ENCODE measurements at places on chromosomes 4 and X.

DNA sequence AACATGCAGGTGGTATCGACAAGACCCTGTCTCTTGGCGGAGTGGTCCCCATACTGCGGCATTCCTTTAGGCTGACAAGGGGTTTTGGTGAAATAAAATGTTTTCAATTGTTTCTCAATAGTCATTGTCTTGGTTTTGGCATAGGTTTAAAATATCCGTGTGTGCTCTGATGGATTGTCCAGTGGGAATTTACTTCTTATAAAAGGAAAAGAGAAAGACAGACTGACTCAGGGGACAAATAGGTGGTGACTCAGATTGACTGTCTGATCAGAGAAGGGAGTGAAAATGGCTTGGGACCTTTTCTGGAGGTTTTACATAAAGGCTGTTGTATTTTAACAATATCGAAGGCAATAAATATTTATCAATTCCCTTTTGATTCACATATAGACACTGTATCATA lies 129.8 kb downstream of the SORBS2 start:
- no peak for DNase-seq

DNA sequence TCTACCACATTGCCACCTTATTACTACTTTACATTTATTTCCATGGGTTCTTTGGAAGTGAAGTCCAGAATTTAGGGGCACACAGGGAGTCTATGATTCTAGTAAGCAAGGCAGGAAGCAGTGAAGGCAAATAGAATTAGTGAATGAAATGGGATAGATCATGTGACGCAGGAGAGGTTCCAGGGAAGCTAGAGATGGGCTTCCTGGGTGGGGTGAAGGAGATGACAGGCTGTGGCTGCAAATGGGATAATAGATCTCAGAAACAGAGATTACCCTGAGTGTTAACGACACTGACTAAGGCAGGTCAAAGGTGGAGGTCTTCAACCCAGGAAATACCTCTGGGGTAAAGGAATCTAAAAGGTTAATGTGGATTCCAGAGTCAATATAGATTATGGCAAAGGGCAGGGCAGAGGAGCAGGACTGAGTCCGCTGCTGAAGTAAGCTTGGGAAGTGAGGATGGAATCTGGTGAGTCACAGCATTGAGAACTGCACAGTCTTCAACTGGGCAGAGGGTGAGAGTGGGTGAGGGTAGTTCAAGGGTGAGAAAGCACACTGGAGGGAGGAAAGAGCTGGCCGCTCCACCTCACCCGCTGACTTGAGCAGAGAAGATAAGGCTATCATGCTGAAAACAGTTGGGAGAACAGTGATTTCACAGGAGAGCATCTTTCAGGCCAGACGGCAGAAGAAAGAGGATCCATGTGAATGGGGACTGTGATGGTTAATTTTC lies 70.8 kb downstream of the ANXA3 start:
- no peak for DNase-seq

- no peak for DNase-seq
Measured at GRCh38 chr4:152659806-152660205, 20.0 kb downstream of the TMEM154 start.

DNA sequence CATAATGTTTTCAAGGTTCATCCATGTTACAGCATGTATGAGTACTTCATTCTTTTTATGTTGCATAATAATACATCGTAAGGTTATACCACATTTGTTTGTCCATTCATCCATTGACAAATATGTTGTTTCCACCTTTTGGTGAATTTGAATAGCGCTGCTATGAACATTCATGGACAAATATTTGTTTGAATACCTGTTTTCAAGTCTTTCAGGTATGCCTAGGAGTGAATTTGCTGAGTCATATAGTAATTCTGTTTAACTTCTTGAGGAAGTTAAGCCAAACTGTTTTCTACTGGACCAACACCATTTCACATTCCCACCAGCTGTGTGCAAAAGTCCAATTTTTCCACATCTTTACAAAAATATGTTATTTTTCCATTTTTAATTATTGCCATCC lies 31.5 kb downstream of the IRS4 start:
- DNase-seq = no peak

- DNase-seq = no peak
Measured at GRCh38 chrX:34918091-34918736, 24.4 kb upstream of the FAM47B start.

DNA sequence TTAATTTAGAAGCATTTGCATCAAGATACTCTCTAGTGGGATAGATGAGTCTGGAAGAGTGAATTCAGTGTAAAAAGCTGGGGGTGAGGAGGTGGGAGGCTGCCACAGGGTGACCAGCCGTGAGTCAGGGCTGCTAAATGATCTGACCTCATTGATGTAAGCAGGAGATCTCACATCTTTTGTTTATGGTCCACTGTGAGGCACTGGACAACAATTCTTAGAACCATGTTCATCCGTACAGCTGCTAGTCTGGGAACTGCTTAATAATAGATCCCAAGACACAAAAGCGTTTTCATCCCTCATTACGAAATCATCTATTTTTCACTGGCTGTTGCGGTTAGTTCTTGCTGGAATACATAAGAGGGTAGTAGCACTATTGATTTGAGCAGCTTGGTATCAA lies 14.1 kb downstream of the KLF3 start:
- DNase-seq = no peak

- DNase-seq = no peak
Measured at GRCh38 chr4:72390409-72390808, 178.6 kb downstream of the ADAMTS3 start.

DNA sequence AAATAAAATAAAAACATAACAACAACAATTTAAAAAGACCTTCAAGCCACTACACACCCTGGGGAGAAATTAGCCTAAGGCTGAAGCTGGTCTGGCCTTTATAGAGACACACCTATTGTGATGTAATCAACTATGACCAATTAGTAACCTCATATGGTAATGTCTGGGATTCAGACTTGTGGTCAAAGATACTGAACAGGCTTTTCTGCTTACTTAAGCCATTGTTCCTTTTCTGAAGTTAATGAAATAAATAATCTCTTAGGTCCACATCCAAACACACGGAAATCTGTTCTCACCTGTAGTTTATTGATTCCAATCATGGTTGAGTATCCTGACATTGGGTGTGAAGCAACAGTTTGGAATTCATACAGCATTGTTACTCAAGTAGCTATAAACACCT lies 152.5 kb downstream of the PLS3 start:
- no peak for DNase-seq

GRCh38 chr4:38129460-38130227 lies 169.4 kb downstream of the PTTG2 start:
- no peak for DNase-seq

DNA sequence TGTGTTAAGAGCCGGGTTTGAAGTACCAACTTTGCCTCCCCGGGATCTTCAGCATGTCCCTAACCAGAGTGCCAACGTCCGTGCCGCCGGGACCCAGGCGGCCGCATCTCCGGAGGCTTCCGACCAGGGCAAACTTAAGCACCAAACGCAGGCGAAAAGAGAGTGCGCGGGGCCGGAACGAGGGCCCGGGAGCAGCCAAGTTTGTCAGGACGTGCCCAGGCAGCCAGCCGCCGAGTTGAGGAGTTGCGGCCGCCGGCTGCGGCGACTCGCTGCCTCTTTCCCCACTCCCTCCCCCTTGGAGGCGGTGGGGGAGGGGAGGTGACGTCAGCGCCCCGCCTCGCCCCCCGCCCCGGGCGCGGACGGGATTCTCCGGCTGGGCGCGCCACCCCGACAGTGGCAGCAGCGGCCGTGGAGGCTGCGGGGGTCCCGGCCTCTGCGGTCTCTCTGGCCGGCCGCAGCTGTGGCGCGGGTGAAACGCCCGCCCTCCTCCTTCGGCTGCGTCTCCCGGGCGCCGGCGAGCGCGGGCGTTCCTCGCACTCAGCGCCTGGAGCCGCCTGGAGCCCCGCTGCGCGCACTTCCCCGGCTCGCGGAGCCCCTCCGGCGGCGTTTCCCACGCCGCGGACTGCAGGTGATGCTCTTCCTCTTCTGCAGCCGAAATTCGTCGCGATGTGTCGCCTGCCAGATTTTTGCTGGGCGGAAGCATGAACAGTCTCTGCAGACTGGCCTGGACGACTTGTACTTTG lies 2.9 kb upstream of the FAT1 start:
- no peak for DNase-seq

- DNase-seq = no peak
Measured at GRCh38 chr4:75820197-75820596, 82.1 kb downstream of the PPEF2 start.

DNA sequence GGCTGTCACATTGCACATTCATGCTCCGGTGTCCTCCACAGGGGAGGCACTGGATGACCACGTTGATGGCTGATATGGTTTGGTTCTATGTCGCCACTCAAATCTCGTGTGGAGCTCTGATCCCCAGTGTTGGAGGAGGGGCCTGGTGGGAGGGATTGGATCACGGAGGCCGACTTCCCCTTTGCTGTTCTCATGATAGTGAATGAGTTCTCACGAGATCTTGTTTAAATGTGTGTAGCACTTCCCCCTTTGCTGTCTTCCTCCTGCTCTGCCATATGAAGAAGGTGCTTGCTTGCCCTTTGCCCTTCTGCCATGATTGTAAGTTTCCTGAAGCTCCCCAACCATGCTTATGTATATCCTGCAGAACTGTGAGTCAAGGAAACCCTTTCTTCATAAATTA lies 22.3 kb upstream of the NAT8L start:
- DNase-seq = no peak

GRCh38 chrX:18887177-18887824 lies 96.6 kb downstream of the PHKA2 start:
- DNase-seq = no peak

- DNase-seq = no peak
Measured at GRCh38 chr4:183264614-183265013, 55.5 kb downstream of the CLDN22 start.

- no peak for DNase-seq
Measured at GRCh38 chr4:85747882-85748491, 273.0 kb downstream of the ARHGAP24 start.

DNA sequence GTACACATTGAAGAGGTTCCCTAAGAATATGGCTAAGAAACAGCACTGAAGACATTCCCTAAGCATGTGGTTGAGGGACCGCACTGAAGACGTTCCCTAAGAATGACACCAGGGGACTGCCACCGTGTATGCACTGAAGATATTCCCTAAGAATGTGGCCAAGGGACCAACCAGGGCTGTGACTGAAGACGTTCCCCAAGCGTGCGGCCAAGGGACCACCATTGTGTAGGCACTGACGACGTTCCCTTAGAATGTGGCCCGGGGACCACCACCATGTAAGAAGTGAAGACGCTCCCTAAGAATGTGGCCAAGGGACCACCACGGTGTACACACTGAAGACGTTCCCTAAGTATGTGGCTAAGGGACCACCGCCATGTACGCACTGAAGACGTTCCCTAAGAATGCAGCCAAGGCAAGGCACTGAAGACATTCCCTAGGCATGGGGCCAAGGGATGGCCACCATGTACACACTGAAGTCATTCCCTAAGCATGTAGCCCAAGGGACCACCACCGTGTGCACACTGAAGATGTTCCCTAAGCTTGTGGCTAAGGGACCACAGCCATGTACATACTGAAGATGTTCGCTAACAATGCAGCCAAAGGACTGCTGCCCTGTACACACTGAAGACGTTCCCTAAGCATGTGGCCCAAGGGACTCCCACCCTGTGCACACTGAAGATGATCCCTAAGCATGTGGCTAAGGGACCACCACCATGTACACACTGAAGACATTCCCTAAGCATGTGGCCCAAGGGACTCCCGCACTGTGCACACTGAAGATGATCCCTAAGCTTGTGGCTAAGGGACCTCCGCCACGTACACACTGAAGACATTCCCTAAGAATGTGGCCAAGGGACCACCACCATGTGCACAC lies 22.0 kb downstream of the DHRSX start:
- DNase-seq = no peak

- DNase-seq = no peak
Measured at GRCh38 chrX:133440081-133440796, 24.9 kb upstream of the GPC4 start.

DNA sequence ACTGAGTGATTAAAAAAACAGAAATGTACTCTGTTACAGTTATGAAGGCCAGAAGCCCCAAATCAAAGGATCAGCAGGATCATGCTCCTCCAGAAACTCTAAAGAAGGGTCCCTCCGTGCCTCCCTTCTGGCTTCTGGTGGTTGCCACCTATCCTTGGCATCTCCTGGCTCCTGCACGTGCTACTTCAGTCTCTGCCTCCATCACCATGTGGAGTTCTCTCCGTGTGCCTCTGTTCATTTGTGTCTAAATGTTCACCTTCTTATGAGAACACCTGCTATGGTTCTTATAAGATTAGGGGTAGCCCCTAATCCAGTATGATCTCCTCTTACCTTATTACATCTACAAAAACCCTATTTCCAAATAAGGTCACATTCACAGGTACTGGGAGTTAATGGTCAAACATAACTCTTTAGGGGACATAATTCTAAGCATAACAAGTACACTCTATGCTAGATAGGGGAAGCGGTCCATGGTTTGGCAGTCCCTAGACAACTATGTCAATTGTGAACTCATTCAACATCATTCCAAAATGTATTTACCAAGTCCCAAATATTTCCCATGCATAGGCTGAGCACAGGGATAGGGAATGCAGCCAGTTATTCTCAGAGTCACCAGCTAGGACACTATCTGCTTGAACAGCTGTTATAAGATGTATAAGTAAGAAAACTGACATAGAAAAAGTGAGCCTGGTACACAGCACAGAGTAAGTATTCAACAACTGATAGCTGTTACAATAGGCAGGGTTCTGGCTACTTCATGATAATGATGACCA lies 295.5 kb upstream of the BOD1L1 start:
- no peak for DNase-seq

DNA sequence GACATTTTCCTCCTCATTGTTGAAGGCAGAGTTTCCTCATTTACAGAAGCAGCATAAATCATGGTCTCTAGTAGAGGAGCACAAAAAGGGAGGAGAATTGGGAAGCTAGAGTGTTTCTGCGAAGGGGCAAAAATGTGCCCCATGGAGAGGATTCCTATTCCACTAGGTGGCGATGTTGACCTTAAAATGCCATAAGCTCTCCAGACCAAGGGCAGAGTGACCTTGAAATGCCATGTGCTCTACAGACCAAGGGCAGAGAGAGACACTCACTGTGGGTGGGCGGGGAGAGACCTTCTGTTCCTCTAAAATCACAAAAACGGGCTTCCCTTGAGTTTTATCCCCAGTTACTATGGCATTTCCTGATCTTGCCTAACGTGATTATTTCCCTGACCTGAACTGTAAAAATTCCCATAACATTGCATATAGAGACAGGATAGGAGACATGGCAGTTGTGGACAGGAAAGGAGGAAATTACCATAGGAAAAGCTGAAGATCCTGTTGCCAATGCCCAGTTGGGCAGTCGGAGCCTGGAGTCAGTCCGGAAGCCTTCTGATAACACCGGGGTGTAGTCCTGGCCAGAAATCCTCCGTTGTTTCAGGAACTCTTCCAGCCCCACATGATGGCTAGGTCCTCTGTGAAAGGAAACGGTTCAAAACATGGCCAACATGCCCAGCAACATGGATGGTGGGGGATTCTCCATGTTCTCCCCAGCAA lies 567.7 kb downstream of the MAGEB5 start:
- no peak for DNase-seq

DNA sequence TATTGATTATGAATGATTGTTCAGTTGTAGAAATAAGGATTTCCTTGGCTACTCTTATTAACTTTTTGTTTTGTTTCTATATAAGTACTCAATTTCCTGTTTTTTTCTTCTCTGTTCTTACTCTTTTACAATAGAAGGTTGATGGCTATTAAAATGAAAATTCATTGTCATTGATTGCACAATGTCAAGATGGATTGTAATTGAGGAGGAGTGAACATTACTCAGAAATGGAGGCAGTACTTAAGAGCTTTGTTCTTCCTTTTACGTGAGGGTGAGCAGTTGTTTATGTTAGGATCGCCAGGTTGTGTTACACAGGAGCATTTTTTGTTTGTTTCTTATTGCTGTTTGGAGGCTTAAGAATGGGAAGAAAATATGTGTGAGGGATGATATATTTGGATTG lies 2062.4 kb downstream of the ARAP2 start:
- DNase-seq = no peak
